ENCODE measurements at places on chromosomes 11 and 22.
A peak's percentile ranks its signal among the peaks of the same experiment; 100 is the strongest.

GRCh38 chr22:20465759-20466077 is 28.1 kb upstream of the SCARF2 start:
- DNase-seq, result no peak

- peak; percentile 86 for DNase-seq
Measured at GRCh38 chr11:62601122-62601371, 618 bp downstream of the MTA2 start.

- no peak for DNase-seq
Measured at GRCh38 chr11:118948000-118948399, 8.1 kb upstream of the UPK2 start.

GRCh38 chr22:47594836-47595521 is 832.5 kb downstream of the TBC1D22A start:
- no peak for DNase-seq

DNA sequence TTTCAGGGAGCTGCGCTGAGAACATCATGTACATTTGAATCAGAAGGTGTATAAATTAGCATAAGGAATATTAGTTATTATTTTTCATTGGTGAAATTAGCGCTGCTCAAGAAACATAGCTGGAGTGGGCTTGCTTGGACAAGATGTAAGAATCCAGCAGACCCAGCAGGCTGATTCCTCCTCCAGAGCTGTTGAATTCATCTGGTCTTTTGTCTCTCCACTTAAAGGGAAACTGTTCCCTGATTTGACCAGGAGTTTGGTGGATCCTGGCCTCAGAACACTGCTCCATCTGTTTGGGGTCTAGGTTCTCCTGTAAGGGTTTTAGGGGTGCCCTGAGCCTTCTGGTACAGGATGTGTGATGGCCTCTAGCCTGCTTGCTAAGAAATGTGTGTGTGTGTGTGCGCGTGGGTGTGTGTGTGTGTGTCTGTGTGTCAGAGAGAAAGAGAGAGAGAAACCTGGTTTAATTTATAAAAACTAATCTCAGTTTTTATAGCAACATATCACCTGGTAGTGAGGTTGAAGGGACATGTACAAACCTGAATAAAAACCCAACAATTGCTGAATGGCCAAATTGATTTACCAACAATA is 8.3 kb upstream of the SORL1 start:
- DNase-seq, result no peak

DNA sequence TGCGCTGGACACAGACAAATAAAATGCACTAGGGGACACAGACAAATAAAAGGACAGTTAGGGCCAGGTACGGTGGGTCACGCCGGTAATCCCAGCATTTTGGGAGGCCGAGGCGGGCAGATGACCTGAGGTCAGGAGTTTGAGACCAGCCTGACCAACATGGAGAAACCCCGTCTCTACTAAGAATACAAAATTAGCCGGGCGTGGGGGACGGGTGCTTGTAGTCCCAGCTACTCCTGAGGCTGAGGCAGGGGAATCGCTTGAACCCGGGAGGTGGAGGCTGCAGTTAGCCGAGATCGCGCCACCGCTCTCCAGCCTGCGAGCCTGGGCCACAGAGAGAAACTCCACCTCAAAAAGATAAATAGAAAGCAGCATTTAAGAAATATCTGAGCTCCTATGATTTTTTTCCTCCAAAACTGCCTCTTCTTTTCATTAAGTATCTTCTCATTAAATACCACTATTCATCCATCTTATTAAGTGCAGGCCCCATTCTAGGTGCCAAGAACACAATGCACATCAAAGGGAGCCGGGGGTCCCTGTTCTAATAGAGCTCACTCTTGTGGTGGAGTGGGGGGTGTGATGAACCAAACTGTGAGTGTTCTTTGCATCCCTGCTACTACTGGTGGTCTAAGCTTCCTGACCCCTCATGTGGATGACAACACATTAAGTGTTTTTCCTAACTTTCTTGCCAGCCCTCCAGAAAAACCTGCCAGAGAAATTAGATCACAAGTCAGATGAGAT is 766 bp upstream of the ZNHIT2 start:
- no peak for DNase-seq

GRCh38 chr22:38505541-38506117 is 482 bp downstream of the DDX17 start:
- peak; percentile 88 for DNase-seq

GRCh38 chr22:28112548-28113043 is 193.5 kb upstream of the PITPNB start:
- peak; percentile 75 for DNase-seq

DNA sequence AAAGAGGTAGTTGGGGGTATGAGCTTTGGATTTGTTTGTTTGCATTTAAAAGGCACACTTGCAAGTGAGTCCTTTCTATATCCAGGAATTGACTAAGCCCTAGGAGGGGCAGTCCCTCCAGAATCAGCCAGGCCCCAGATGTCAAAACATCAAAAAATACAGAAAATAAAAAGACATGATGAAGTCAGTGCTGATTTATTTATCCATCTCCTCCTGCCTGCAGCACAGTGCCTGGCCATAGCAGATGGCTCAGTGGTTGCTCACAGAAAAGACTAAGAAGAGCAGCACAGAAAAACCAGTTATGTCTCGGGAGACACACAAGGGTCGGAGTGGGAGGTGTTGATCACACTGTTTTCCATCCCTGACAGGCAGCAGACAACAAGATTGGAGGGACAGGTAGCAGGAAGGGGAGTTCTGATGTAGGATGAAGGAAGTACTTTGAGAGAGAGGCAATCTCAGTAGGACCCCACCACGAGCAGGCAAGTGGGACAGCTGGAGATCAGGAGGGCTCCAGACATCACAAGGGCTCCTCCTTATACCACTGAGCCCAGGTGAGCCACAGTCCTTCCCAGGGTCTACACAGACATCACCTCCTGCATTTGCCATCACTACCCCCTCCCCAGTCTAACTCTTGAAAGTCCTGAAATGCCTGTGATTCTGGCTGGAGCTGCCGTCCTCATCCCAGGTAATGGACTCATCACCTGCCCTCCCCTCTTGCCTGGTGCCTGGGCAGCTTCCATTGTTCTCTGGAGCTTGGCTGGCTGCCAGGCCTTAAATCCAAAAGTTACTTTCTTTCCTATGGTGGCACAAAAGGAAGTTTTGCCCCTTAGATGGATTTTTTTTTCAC is 32.3 kb downstream of the TMPRSS5 start:
- no peak for DNase-seq

GRCh38 chr11:134850566-134850965 is 438.5 kb upstream of the B3GAT1 start:
- no peak for DNase-seq

DNA sequence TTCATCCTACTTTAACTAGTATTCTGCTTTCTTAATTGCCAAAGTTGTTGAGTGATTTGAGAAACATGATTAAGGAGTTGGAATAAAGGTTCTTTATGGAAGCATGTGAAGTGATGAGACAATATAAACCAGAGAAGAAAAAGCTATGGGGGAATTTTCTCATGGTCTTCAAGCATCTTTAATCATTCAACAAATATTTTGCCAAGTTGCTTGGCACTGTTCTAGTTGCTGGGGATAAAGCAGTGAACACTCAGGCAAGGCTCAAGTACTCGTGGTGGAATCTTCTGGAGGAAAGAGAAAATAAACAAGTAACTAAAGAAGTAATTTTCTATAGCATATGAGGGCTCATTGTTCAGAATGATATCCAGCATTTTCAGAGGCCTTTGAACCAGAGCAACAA is 9.2 kb upstream of the PIWIL4 start:
- DNase-seq, result no peak

DNA sequence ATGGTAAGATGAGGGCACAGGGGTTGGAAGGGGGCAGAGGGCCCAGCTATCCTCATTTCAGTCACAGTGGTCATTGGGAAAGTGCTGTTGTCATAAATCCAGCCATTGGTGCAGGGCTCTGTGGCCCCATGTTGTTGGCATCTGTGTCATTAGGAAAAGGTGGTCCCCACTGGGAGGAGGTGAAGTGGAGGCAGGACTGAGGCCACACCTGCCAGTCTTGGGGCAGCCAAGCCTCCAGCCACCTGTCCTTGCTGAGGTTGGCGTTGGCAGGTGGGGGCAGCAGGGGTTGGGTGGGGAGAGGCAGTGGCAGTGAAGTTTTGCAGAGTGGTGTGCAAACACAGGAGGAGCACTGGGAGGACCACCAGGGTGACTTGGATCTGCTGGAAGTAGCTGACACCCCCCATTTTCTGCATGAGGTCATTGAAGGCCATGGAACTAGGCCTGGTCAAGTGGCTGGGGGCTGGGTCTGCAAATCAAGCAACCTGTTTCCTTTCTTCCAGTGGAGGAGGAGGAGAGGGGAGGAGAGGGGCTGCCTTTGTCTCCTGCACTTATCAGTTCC is 25.3 kb downstream of the SLC22A6 start:
- no peak for DNase-seq

DNA sequence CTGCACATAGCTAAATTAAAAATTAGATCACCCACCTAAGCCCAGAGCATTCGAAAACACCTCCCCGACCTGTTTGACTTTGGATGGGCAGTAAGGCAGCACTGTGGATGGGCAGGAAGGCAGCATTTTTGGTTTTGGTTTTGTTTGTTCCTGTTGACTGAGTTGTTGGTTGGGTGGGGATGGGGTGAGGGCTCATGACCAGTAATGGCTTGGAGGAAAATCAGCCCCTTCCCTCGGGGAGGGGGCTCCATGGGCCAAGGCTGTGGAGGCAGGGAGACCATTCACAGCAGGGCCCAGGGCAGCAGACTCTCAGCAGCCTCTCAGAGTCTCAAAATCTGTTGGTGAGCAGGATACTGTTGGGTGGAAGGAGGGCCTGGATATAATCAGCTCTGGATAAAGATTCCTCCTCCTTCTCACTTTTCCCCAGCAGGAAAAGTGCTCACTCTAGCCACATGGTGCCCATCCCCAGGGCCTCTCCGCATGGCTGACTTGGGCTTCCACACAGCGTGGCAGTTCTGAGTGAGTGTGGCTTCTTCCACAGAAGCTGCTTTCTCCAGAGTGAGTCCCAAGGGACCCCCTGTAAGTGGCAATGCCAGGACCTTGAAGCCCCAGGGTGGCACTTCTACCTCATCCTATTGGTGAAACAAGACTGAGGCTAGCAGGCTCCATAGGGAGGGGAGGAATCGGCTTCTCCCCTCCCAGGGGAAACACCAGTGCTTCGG is 1491.2 kb downstream of the BRD1 start:
- DNase-seq, result no peak

- DNase-seq, result no peak
Measured at GRCh38 chr11:100719809-100720221, 32.7 kb downstream of the ARHGAP42 start.

GRCh38 chr22:50601669-50602337 is 1.2 kb downstream of the MAPK8IP2 start:
- DNase-seq, result no peak

DNA sequence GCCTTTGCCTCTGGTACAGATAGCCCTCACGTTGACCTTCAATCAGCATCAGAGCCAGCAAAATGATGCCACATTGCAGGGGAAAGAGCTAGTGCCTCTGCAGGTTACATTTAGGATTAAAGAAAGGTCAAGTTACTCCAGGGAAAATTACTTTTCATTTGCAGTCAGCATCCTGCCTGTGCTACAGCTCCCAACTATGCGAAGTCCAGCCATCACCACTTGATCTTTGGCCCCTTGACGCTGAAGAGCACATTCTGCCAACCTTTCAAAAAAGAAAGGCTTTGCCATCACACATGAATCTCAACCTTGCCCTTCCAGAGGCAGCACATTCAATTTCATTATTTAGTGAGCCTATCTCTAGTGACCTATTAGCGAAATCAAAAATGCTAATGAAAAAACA is 11.3 kb downstream of the FJX1 start:
- no peak for DNase-seq

DNA sequence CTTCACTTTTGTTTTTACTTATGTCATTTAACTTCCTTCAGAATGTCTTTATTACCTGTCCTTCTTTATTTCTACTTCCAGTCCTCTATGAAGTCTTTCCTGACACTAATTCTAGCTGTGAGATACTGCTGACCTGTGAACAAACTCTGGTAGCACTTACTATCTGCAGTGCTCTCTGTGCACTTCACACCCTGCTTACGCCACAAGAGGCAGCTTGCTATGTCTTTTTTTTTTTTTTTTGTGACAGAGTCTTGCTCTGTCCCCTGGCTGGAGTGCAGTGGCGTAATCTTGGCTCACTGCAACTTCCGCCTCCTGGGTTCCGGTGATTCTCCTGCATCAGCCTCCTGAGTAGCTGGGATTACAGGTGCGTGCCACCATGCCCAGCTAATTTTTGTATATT is 10.7 kb downstream of the STIM1 start:
- no peak for DNase-seq

DNA sequence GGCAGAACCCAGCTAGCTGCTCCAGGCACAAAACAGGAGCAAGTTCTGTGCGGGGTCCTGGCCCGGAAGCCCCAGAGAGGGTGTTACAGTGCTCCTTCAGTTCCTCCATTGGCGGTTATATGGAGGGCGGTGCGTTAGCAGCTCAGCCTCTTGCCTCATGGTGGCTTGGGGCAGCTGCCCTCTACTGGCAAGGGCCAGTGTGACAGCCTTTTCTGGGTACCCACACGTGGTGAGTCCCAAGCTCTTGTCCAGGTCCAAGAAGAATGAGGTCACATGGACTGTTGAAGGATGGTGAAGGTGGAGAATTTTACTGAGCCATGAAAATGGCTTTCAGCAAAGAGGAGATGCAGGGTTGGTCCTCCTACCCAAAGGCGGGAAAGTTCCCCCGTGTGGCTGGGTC is 100.5 kb downstream of the WT1 start:
- DNase-seq, result no peak

GRCh38 chr11:119335091-119335654 is 846 bp downstream of the RNF26 start:
- DNase-seq, result peak; percentile 65

- no peak for DNase-seq
Measured at GRCh38 chr11:35549787-35550186, 24.4 kb upstream of the PAMR1 start.

DNA sequence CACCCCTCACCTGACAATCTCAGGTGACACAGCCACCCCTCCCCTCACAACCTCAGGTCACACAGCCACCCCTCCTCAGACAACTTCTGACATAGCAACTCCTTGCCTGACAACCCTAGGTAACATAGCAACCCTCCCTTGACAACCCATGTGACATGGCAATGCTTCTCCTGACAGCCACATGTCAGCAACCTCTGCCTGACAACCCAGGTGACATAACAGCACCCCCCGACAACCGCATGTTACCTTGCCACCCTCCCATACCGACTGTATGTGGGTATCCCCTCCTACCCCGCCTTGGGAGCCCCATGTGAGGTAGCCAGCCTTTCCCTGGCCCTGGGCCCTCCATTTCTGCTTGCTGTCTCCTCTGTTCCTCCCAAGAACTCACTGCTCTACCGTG is 77.7 kb upstream of the B3GAT1 start:
- DNase-seq, result no peak

DNA sequence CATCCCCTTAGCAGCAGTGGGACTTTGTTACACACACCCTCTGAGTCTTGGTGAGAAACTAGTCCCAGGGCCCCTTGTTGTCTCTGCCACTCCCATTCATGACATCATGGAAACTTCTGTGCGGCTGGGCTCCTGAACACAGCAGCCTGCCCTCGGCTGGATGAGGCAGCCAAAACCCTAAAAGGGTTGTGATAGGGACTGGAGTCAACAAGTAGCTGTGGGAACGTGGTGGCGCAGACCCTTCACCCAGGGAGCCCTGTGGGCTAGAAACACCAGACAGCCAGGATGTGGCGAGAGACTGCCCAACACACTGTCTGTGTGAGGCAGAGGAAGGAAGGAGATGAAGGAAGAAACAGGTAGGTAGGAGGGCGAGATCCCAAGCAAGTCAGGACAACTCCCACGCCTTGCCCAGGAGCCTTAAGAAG is 3.9 kb downstream of the CD3D start:
- DNase-seq, result no peak
